ENCODE measurements at places on chromosomes 7 and 10.

- DNase-seq = no peak
Measured at GRCh38 chr10:30455816-30456215, 21.8 kb downstream of the MAP3K8 start.

GRCh38 chr10:117462816-117463544, 79.6 kb upstream of the EMX2 start:
- no peak for DNase-seq

DNA sequence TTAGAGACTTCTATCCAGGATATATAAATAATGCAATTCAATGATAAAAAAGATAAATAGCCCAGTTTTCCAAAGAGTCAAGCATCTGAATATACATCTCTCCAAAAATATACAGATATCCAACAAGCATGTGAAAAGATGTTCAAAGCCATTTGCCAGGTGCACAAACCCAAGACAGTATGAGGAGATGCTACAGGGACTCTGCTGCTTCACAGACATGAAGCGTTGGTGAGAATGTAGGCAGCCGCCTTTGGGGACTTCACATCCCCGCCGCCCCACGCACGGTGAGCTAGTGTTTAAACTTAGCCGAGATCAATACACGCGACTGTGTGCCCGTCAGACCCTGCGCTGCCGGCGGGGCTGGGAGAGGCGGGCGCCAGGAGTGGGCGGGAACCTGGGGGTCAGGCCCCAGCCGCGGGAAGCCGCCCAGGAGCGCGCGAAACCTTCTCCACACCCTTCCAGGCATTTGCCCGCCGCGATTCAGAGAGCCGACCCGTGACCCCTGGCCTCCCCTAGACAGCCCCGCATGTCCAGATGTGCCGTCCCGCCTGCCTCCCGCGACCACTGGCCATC, 927 bp upstream of the ALOX5 start:
- DNase-seq = no peak

DNA sequence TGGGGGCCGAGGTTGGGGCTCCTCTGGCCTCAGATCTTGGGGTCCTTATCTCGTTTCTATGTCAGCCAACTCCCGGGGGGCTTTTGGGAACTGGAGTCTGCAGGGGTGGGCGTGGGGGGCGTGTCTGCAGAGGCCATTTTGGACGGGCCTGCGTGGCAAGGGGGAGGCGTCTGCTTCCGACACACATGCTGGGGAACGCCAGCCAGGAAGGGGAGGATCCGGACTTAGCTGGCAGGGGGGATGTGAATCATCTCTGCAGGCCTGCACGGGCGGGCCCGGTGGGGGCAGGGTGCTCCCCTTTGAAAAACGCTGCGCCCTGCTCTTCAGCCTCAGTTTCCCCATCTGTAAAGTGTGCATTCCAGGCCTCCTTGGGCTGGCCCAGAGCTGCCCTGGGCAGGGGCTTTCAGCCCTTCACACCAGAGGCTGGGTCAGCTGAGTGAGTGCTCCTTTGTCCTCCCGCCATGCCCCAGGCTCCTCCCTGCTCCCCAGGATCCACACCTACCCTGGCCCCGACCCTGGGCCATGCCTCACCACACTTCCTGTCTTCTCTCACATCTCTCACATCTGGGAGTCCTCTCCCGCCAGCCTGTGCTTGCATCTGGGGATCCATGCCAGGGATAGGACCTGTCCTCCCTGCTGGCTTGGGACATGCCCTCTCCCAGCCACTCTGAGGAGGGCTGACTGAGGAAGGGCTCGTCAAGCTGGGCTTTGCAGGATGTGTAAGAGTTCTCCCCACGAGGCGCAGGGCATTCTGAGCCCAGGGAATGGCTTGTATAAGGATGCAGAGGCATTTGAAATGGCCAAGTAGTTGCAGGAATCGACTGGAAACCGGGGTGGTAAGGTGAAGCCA, 172.6 kb upstream of the TNRC18 start:
- peak; percentile 94 for DNase-seq

GRCh38 chr10:124755581-124755980, 11.4 kb upstream of the FAM53B start:
- DNase-seq = no peak

- DNase-seq = no peak
Measured at GRCh38 chr7:105651798-105652197, 70.5 kb upstream of the EFCAB10 start.

DNA sequence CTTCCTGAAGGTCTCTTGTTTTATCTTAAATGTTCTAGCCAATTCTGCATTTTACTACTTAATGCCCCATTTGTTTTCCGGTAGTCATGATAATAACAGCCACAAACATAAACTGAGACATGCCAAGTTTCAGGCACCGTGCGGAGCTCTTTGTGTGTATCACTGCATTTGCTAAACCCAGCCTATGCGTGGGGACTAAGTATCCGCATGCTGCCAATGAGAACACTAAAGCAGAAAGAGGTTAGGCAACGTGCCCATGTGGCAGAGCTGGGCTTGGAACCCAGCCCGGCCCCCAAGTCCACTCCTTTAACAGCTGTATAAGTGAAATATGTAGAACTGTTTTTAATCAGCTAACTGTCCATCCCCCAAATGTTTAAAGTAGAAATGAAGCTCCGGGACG, 54.1 kb downstream of the SLIT1 start:
- DNase-seq = no peak

GRCh38 chr10:52633266-52633665, 139.3 kb downstream of the MBL2 start:
- peak; percentile 51 for DNase-seq

DNA sequence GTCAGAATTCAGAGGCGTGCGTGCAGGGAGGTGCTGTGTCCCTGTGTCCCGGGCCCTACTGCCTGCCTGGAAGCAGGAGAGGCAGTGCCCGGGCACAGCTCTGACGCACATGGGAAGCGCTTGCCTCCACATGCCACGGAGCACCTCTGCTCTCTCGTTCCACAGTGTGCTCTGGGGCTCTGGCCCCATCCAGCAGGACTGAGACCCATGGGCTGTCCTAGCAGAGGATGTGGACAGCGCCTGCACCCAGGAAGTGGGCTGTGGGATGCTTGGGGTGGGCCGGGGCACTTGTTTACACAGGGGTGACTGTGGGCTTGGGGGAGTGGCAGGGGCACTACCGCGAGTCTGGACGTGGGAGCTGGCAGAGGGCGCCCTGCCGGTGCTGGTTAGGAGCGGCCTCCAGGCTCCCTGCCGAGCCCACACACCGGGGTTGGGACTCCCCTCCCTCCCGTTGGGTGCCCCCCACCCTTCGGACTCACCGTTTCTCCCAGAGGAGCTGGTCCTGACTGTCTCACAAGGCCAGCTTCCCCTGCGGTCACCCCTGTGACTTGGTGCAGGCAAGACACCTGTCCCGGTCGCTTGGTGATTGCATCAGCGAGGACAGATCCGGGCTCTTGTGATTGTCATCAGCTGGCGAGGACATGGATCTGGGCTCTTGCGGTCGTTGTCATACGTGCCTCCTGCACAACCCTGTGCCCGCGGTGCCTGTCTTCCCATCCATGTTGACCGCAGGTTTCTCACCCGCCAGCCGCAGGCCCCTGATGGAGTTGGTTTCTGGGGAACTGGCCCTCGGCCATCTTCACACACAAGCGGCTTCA, 83.1 kb downstream of the NKX6-2 start:
- DNase-seq = no peak

GRCh38 chr10:110423650-110424049, 74.1 kb upstream of the DUSP5 start:
- DNase-seq = no peak

DNA sequence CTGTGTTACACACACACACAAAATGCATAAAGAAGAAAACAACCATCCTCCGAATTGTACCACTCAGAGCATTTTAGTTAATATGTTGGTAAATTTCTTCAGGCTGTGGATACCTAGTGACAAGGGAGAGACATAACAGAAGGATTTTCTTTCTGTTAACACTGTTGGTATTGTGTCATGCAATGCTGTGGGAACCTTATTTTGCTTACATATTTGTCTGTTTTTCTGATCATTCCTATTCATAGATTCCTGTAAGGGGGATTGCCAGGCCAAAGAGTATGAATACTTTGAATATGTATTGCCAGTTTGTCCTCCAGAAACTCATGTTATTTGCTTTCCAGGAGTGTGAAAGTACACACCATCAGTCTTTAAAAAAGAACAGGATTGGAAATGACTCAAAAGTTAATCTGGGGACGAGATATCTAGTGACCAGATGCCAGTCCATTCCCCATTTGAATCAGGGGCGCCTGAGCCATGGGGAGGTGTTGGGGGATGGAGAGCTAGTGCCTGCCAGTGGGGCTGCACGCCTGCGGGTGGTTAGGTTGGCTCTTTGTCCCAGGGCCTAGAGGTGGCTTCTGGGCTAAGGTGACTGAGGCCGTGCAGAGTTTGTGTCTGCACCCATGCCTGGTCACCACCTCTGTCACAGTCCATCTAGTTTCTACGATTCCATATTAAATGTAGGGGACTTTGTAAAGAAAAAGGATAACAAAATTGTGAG, 142.0 kb downstream of the PTPN20 start:
- DNase-seq = no peak

- no peak for DNase-seq
Measured at GRCh38 chr10:117419921-117420320, 44.7 kb upstream of the PDZD8 start.

GRCh38 chr10:16227674-16228073, 209.1 kb upstream of the PTER start:
- DNase-seq = no peak

- no peak for DNase-seq
Measured at GRCh38 chr10:92241501-92241900, 49.4 kb downstream of the CPEB3 start.

- DNase-seq = no peak
Measured at GRCh38 chr7:111873326-111873646, 311.0 kb upstream of the IMMP2L start.

DNA sequence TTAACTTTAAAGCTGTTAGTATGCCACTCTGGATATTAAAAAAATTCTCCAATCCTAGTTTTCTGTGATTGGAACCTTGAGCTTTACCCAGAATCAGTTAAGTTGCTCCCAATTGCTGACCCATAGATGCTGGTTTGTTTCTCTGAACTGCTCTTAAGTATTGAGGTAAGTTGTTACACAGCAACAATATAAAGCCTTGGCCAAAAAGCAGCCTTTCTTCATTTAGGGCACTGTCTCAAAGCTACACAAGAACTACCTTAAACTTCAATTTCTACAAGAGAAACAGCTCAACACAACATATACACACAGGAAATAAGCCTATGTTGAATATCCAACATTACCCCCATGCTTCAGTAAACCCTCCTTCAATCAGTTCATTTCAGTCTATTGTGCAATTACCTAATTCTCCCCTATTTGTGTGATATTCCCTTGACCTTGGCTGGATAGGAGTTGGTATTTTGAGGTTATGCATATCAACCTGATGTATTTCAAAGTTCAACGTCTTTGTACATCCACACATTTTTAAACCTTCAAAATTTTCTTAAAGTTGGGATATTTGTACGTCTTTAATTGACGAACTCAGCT, 11.5 kb downstream of the HNRNPA2B1 start:
- peak; percentile 36 for DNase-seq

All from common myeloid progenitor, CD34-positive (primary cell).